ENCODE measurements at places on chromosomes 5 and 9. TPM values are rescaled to one million over a fixed set of nuclear protein-coding genes. Genes with fewer than 3 reads are reported as not detected.

Gene ARID3C
- 0.13 TPM for total RNA-seq

Gene EXOSC2
- total RNA-seq: 93.7 TPM

Gene PDGFRB
- 7.2 TPM for total RNA-seq

Gene FCHO2
- total RNA-seq: 11.1 TPM

GRCh38 chr5:178383301-178383918, 150.8 kb upstream of the PHYKPL start:
- DNase-seq: no peak

Data from SJCRH30 (cell line).